Right ventricle myocardium inferior (tissue), 1 donor: ENCODE measurements at places on chromosomes 4 and X.

DNA sequence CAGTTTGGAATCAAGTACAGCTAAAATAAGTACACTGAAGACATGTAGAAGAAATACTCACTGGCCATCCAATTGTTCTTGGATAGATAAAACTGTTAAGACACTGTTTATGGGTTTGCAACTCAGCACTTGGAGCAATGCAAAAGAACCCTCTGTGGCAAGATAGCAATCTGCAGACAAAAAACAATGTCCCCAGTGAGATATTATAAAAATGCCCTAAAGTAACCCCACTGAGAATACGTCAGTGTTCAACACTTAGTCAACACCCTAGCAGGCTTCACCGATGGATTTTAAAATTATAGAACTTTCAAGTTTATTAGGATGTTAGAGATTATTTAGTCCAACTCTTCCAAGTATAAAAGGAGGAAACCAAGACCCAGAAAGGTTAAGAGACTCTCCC, 47.5 kb upstream of the NDP start:
- DNase-seq = no peak

DNA sequence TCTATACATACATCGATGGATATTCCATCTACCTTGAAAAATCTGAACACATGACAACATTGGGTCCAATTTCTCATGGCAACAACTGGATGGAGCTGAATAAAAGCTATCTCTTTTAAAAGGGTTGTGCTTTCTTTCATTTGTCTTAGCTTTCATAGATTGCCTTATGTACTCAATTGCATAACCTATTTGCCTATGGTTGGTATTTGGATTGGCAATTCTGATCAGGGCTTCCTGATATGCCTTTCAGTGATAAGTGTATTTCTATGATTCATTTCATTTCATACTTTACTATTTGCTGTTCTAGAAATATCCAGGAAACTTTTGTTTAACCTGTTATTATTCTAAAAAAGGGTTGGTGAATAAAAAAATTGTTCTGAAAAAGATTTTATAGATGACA, 509.9 kb downstream of the GRXCR1 start:
- no peak for DNase-seq

- no peak for DNase-seq
Observed at GRCh38 chr4:93184053-93184452, 644.5 kb upstream of the ATOH1 start.

DNA sequence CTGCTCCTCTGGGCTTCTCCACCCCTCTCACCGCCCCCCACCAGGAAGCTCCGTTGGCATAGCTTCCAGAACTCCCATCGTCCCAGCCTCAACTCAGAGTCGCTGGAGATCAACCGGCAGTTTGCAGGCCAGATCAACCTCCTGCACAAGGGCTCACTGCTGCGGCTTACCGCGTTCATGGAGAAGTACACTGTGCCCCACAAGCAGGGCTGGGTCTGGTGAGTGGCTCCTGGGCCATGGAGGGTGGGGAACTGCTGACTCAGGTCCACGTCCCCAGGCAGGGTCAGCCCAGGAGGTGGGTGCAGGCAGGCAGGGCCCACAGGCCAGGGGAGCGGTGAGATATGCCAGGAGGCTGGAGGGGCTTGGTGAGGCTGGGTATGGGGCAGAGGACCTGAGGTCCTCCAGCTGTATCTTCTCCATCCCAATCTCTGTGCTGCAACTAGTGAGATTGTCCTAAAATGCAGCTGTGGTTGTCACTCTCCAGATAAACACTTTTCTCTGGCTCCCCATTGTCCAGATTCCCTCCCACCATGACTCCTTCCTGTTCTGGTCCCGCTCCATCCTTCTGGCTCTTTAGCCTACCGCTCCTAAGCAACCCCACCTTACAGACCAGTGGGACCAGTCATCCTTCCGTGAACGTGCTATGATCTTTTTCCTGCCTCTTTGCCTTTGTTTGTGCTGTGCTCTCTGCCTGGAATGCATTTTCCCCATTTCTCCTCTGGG, 71.9 kb downstream of the STARD8 start:
- DNase-seq = no peak

GRCh38 chr4:508675-509638, 9.9 kb downstream of the PIGG start:
- peak; percentile 46 for DNase-seq

- DNase-seq = no peak
Observed at GRCh38 chrX:49249071-49249470, 13.8 kb downstream of the CCDC22 start.

GRCh38 chr4:174061026-174061425, 222.4 kb downstream of the FBXO8 start:
- DNase-seq = no peak

GRCh38 chrX:34578237-34578636, 78.8 kb downstream of the TMEM47 start:
- no peak for DNase-seq

DNA sequence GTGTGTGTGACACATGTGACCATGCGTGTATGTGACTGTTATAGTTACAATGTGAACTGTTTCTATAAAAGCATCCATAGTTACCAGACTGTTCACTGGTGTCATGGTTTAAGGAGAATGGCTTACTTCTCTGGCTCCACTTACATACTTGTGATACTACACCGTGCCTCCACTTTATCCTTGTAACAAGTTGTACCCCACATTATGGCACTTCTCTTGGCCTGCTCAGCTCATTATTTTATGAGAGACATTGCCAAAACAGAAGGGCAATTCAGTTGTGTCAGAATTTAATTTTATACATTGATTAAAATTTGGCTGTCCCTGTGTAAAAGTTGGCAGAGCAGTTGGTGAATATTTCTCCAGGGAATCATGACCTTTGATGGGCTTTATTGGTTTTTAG, 62.4 kb upstream of the TBC1D14 start:
- no peak for DNase-seq

DNA sequence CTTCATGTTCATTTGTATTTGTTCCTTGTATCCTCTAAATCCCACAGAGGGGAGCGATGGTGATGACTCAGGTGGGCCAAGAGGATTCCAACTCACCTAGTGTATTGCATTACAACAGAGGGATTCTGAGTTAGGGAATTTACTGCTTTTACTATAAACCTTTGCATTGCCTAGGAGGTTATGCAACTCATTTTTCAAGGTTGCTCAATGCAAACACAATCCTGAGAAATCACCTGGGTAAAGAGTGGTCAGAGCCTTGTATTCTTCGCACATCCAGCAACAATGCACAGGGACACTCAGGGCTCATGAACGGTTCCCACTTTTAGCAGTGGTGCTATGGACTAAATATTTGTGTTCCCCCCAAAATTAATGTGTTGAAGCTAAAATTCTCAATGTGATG, 28.6 kb upstream of the LSM6 start:
- DNase-seq = no peak

GRCh38 chr4:147340591-147341120, 140.2 kb upstream of the EDNRA start:
- DNase-seq = no peak

- no peak for DNase-seq
Observed at GRCh38 chr4:102580463-102580842, 79.3 kb downstream of the NFKB1 start.

DNA sequence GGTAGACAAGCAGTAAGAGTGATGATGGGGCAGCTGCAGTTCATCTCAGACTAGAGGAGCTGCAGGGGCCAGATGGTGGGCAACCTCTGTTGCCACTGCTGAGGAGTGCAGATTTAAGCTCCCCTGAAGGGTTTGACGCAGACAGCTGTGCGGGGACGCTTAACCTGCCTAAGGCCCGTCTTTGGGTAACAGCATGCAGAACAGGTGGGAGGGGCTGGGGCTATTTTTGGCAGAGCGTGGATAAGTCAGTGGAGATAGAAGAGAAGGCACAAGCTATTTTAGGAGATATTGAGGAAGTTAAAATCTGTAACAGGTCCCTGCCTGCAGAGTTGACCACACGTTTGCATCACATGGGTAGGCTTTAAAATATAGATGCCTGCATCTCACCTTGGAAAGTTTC, 10.5 kb downstream of the CD99 start:
- DNase-seq = no peak

DNA sequence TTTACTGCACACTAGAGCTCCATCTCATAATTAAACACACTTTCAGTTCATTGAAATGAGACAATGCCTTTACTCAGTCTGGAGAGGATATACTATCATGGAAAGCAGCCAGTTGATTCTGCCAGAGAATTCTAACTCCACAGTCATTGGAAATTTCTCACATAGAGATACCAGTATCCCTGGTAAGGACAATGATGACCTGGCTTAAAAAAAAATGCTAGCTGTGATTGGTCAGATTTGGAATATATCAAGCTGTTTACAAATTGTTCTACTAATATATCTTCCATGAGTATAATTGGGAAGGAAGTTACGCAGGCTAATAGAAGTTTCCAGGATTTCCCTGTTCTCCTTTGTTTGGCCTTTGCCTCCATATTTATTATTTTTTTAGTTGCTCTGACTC, 34.5 kb upstream of the TLL1 start:
- DNase-seq = no peak

DNA sequence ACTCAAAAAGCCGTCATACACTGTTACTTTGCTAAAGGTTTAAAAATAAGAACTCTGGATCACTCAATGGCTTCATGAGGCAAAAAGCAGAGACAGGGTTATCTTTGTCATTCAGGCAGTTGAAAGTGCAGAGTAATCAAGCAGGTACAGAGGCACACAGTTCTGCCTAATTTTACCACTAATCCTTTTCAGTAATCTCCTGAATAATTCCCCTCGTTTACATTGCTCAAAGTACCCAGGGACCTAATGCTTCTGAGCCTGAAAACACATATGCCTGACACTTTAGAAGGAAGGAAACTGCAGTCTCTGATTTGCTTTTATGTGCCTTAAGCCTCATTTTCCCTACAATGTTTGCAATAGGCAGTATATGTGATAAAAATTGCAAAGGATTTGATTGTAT, 71.4 kb upstream of the TRAM1L1 start:
- no peak for DNase-seq

- no peak for DNase-seq
Observed at GRCh38 chr4:157700898-157701694, 471.7 kb downstream of the GASK1B start.

DNA sequence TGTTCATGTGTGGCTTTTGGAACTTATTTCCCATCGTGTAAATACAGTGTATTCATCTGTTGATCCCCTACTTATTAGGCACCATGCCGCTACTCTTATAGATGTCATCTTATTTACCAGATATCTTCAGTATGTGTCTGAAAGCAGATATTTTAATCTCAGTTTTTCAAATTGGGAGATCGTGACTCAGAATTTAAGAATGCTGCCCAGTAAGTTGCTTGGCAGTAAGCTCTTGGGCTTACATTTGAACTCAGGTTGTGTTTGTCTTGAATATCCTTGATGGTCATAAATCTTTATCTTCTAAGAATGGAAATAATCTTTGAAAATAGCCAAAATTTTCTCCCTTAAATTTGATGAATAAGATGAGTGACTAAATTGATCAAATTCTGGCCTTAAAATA, 45.9 kb upstream of the RPA4 start:
- DNase-seq = no peak

DNA sequence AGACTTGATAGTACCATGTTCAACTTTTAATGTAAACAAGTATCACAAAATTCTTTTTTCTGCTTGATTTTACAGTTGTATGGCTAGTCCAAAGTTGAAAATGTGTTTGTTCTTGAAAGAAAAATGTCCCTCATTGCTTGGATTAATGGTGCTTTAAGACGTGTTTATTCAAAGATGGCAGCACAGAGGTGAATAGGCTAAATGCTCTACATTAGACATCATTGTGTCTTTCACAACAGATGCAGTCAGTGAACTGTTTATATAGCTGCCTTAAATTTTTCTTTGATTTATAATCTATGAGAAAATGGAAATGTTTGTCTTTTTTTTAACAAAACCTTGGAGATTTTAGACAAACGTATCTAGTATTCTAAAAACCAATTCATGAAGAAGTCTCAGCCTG, 137.3 kb downstream of the BMPR1B start:
- no peak for DNase-seq

- no peak for DNase-seq
Observed at GRCh38 chrX:19832191-19832965, 55.0 kb downstream of the SH3KBP1 start.

GRCh38 chrX:13357925-13358324, 38.1 kb upstream of the ATXN3L start:
- no peak for DNase-seq

DNA sequence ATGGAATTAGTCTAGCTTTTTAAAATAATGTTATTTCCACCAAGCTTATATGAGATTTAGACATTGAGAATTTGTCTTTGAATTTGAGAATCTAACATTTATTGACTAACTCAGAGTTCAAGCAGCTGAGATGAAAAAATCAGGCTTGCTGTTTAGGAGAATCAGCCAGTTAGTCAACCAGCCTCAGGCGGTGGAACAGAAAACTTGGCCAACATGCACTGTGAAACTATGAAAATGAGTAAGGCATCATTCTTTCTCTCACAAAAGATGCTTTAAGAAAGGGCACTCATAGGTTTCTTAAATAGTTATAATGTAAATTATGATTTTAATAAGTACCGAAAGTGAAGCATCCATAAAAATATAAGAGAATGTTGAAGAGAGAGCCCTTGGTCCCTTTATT, 84.2 kb downstream of the NFKB1 start:
- no peak for DNase-seq

DNA sequence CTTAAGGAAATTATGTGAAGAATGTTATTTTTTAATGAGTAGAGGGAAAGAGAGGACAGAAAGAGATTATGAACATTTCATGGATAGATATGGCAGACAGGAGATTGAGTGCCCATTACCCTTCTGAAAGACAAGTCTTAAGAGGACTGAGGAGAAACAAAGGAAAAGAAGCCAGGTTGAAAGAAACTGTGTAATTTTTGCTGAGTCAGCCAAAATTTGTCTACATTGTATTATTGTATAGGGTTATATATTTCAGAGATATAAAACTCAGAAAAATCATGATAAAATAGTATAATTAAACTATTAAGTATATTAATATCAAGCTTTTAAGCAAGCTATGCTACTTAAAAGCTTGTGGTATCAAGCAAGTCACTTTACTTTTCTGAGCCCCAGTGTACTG, 4.9 kb downstream of the TMPRSS11B start:
- DNase-seq = no peak

- DNase-seq = no peak
Observed at GRCh38 chrX:19183761-19184477, 61.7 kb upstream of the ADGRG2 start.

- DNase-seq = no peak
Observed at GRCh38 chr4:183445097-183445428, 627 bp downstream of the CDKN2AIP start.
